ENCODE measurements at places on chromosomes 12 and 14. TPM values are rescaled to one million over a fixed set of nuclear protein-coding genes. Genes with fewer than 3 reads are reported as not detected.

Gene HOXC13
- not detected for total RNA-seq

Gene CCT2
- 298 TPM for total RNA-seq

Gene ZNF605
- 21.7 TPM for total RNA-seq

Gene SOX5
- 118 TPM for total RNA-seq

Gene MYF6
- total RNA-seq: not detected

Gene OAS2
- total RNA-seq: not detected

Gene RNASE2
- total RNA-seq: not detected

Gene PTPRR
- total RNA-seq: 0.34 TPM

Gene PPP1R1A
- 47.6 TPM for total RNA-seq

Gene YARS2
- total RNA-seq: 10.0 TPM

Gene A2M
- 346 TPM for total RNA-seq

Gene GLIPR1L2
- total RNA-seq: not detected

Gene MIP
- not detected for total RNA-seq

Gene COX6A1
- total RNA-seq: 405 TPM

Gene NYNRIN
- total RNA-seq: 33.5 TPM

Gene CCDC175
- total RNA-seq: not detected

Gene SLC6A13
- total RNA-seq: 0.91 TPM

Gene MSRB3
- 1.6 TPM for total RNA-seq

Gene CLMN
- 17.6 TPM for total RNA-seq

Gene CACNA2D4
- not detected for total RNA-seq

Gene MANSC1
- total RNA-seq: 2.0 TPM

Gene STXBP6
- total RNA-seq: 0.49 TPM

Gene INHBE
- total RNA-seq: 18.0 TPM

Gene GPR137C
- total RNA-seq: 19.5 TPM

Gene CFAP54
- 0.15 TPM for total RNA-seq

Gene PROX2
- total RNA-seq: not detected

Gene NANOG
- 1.3 TPM for total RNA-seq

Gene RFLNA
- 36.9 TPM for total RNA-seq

Gene GAS2L3
- 56.2 TPM for total RNA-seq

Gene GLT1D1
- 4.4 TPM for total RNA-seq

All from glutamatergic neuron (in vitro differentiated cells).